ENCODE measurements at places on chromosomes 11 and 22. TPM values are rescaled to one million over a fixed set of nuclear protein-coding genes. Genes with fewer than 3 reads are reported as not detected.

The MMP13 gene
- not detected for total RNA-seq

The C11orf97 gene
- total RNA-seq, result not detected

The P4HA3 gene
- total RNA-seq, result 4.5 TPM

The CLDN5 gene
- not detected for total RNA-seq

The SMDT1 gene
- total RNA-seq, result 55.4 TPM

The IFITM10 gene
- 0.71 TPM for total RNA-seq

The TMEM45B gene
- not detected for total RNA-seq

GRCh38 chr11:64150481-64151239 lies 15.3 kb downstream of the MACROD1 start:
- no peak overlapping the region for H3K4me3 ChIP-seq
- H3K36me3 ChIP-seq, result no peaks in the 10 kb centered on the region
- no peak overlapping the region for H3K27ac ChIP-seq
- no peak for DNase-seq
- peaks cover 6% of the 10 kb centered on the region for H3K4me1 ChIP-seq

DNA sequence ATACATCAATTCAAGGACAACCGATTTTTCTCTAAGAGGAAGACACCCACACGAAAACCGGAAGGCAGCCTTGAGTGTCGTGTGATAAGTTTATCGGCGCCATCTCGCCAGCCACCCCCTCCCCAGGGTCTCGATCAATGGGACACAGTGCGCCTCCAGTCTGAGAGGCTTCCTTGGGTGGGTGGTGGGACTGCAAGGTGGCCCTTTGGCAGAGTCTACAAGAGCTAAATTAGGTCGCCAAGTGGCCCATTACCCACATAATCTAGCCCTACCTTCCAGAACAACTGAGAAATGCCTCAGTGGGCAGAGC lies 64.0 kb downstream of the CD6 start:
- no peak overlapping the region for H3K4me3 ChIP-seq
- H3K4me1 ChIP-seq, result peaks cover 5% of the 10 kb centered on the region
- no peak for DNase-seq
- no peaks in the 10 kb centered on the region for H3K36me3 ChIP-seq

GRCh38 chr11:128299132-128299726 lies 288.1 kb downstream of the ETS1 start:
- no peaks in the 10 kb centered on the region for H3K27me3 ChIP-seq
- peak overlapping the region; percentile 8 for H3K27ac ChIP-seq
- peaks cover 31% of the 10 kb centered on the region for H3K4me1 ChIP-seq
- no peak overlapping the region for H3K4me3 ChIP-seq
- H3K36me3 ChIP-seq, result no peaks in the 10 kb centered on the region

DNA sequence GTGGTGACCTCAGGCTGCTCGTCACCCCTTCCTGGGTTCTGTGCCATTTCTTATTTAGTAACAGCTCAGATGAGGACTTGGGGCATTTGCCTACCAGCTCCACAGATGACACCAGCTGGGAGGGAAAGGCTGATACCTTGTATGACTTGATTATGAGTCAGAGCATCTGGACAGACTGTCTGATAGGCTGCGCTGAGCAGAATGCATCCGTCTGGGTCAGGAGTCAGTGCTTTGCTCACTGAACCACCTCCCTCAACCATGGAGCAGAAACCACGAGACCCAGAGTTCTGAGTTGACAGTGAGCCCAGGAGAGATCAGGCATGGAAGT lies 6.8 kb downstream of the ST14 start:
- peaks cover 40% of the 10 kb centered on the region for H3K4me1 ChIP-seq
- no peaks in the 10 kb centered on the region for H3K36me3 ChIP-seq
- no peak overlapping the region for H3K4me3 ChIP-seq
- peaks cover 35% of the 10 kb centered on the region for H3K27me3 ChIP-seq
- peak; percentile 91 for DNase-seq
- H3K27ac ChIP-seq, result peak overlapping the region; percentile 45

DNA sequence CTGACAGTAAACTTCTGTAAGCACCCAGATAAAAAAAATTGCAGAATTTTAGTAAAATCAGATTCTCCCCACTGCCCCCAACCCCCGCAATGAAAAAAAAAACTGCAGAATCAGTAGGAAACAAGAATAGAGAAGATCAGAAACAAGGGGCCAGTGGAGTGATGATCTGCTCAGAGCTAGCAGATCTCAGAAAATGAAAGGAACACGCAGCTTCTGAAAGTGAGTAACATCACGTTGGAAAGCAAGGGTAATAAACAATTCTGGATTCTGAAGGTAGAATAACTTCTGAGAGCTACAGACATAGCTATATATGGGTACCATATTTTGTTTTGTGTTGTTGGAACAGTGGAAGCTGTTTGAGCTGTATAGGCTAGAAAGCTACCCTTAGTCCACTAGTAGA lies 23.2 kb downstream of the ACAT1 start:
- no peaks in the 10 kb centered on the region for H3K4me1 ChIP-seq
- no peak for DNase-seq
- H3K4me3 ChIP-seq, result no peak overlapping the region

GRCh38 chr22:44452531-44453420 lies 45.3 kb downstream of the RTL6 start:
- peaks cover 24% of the 10 kb centered on the region for H3K4me1 ChIP-seq
- H3K4me3 ChIP-seq, result no peak overlapping the region
- H3K36me3 ChIP-seq, result no peaks in the 10 kb centered on the region
- H3K27me3 ChIP-seq, result peaks cover 2% of the 10 kb centered on the region
- H3K27ac ChIP-seq, result no peak overlapping the region

DNA sequence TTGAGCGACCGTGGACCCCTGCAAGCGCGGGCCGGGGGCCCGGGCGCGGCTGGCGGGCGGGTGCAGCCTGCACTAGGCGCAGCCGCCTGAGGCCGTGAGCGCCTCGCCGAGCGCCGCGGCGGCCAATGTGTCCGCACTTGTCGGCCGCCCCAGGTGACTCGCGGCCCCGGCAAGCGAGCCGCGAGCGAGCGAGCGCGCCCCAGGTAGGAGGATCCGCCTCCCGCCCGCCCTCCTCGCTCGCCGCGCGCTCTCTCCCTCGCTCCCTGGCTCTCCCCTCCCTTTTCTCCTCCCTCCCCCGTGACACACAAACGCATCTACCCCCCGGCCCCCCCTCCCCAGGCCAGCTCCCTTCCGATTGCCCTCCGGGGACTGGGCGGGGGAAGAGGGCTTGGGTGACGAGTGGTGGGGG lies at the start of gene WNT7B:
TSS of gene WNT7B (minus strand) at position 160 of the 409 bp plus-strand sequence. CDS start 408 bp downstream, outside the sequence.
- H3K36me3 ChIP-seq, result no peaks in the 10 kb centered on the region
- peaks cover 7% of the 10 kb centered on the region for H3K4me1 ChIP-seq
- H3K27ac ChIP-seq, result no peak within 1 kb of the TSS
- DNase-seq, result no peak

DNA sequence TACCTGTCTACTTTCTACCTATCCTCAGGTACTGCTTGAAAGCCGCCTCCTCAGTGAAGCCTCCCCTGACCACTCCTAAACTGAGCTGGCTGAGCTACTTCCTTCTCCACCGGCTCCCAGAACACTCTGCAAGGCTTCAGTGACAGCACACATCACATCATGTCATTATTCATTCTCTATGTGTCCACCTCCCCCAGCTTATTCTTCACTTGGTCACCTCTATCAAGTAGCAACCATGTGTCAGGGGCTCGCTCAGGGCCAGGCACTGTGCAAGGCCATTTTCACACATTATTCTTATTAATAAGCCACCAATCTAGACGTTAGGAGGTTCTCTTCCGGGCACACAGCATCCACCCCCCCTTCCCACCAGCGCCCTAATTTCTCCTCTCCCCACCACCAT lies 3.7 kb upstream of the ELFN2 start:
- DNase-seq, result no peak
- peaks cover 52% of the 10 kb centered on the region for H3K4me1 ChIP-seq
- H3K27me3 ChIP-seq, result peaks cover 18% of the 10 kb centered on the region
- H3K36me3 ChIP-seq, result peaks cover 18% of the 10 kb centered on the region
- H3K4me3 ChIP-seq, result no peak overlapping the region

- H3K4me3 ChIP-seq, result no peak overlapping the region
- H3K27me3 ChIP-seq, result peaks cover 24% of the 10 kb centered on the region
- DNase-seq, result no peak
- no peaks in the 10 kb centered on the region for H3K36me3 ChIP-seq
- peaks cover under 1% of the 10 kb centered on the region for H3K4me1 ChIP-seq
- no peak overlapping the region for H3K27ac ChIP-seq
These were observed 38.8 kb downstream of the RASSF10 start for GRCh38 chr11:13047884-13048283.

DNA sequence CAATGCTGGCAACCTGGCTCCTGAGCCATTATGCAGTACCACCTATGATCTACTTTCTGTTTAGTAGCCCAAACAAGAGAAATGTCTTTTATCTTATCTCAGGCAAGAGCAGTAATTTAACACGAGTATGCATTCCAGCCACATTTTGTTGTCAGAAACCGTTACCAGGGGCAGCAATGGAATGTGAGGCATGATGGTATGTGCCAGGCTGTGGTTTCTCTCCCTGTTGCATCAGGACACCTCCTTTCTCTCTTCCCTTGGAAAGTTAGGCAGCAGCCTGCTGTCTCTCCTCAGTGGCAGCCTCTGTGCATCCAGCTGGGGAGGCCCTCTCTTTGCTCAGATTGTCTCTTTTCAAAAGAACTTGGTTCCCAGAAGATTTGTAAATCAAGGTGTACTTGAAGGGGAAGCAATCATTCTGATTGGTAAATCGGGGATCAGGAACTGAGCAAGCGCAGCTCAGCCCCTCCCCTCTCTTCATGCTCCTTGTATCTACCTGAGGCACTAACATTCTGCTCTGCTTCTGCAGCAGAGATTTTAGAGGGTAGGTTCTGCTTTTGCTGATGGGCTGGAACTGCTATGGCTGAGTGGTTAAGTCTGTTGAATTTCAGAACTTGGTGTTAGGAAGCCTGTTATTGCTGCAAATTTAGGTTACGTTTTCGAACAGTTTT lies 229.2 kb downstream of the ADAMTS15 start:
- H3K4me1 ChIP-seq, result peaks cover 60% of the 10 kb centered on the region
- peaks cover 28% of the 10 kb centered on the region for H3K36me3 ChIP-seq
- peak overlapping the region; percentile 56 for H3K4me3 ChIP-seq
- H3K27ac ChIP-seq, result peak overlapping the region; percentile 81
- DNase-seq, result peak; percentile 89

DNA sequence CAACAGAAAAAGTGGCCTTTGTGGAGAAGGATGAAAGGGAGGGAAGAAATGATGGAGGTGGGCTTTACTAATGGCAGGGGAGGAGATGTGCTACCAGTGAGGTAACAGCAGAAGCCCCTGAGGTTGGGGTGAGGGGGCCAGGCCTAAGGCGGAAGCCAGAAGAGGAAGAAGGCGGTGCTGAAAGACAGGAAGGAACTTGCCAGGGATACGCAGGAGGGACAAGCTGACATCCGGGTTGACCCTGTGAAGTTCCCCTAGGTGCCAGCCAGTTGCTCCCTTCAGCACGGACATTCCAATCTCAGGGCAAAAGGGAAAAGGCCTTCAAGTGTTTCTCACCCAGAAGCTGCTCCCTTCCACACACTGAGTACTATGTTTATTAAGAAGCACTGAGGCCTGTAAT lies 2.3 kb upstream of the TIRAP start:
- DNase-seq, result no peak
- H3K27ac ChIP-seq, result no peak overlapping the region
- H3K36me3 ChIP-seq, result peaks cover 14% of the 10 kb centered on the region
- H3K4me1 ChIP-seq, result peaks cover 31% of the 10 kb centered on the region

- no peak for DNase-seq
- H3K4me3 ChIP-seq, result no peak overlapping the region
- peaks cover 14% of the 10 kb centered on the region for H3K4me1 ChIP-seq
- H3K27me3 ChIP-seq, result peaks cover 25% of the 10 kb centered on the region
- H3K36me3 ChIP-seq, result no peaks in the 10 kb centered on the region
These were observed 1.4 kb upstream of the TP53I11 start for GRCh38 chr11:44952082-44952481.

DNA sequence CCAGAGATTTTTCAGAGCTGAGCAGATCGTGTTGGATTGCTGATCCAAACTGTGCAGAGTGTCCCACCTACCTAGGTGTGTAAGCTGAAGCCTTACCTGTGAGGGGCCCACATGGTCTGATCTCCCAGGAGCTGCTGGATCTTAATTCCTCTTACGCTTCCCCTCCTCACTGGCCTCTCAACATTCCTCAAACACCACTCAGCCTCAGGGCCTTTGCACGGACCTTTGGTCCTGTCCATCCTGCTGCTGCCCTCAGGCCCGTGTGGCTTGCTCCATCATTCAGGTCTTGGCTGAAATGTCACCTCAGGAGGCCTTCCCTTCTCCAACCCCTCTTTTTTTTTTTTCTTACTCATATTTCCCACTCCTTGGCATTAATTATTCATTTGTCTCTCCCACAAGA lies 21.1 kb upstream of the RAB1B start:
- peaks cover 5% of the 10 kb centered on the region for H3K27me3 ChIP-seq
- DNase-seq, result no peak
- H3K36me3 ChIP-seq, result peaks cover 14% of the 10 kb centered on the region

GRCh38 chr22:35703861-35704584 lies 13.6 kb upstream of the APOL5 start:
- H3K27ac ChIP-seq, result peak overlapping the region; percentile 7
- no peaks in the 10 kb centered on the region for H3K27me3 ChIP-seq
- H3K4me3 ChIP-seq, result no peak overlapping the region
- no peaks in the 10 kb centered on the region for H3K36me3 ChIP-seq
- peaks cover 21% of the 10 kb centered on the region for H3K4me1 ChIP-seq

DNA sequence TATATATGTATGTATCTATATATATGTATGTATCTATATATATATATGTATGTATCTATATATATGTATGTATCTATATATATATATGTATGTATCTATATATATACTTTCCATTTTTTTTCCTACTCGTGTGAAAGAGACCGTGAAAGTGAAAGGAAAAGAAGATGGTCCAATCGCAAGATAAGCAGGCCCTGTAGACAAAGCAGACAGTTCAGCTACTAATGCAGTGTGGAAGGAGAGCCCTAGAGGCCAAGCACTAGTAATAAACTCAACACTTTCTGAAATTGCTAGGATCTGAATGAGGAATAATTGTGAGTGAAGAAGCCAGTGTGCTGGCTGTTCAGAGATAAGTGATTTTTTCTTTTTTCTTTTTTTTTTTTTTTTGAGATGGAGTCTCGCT lies 47.2 kb downstream of the MCHR1 start:
- H3K4me3 ChIP-seq, result no peak overlapping the region
- no peaks in the 10 kb centered on the region for H3K36me3 ChIP-seq
- peaks cover 4% of the 10 kb centered on the region for H3K27me3 ChIP-seq

GRCh38 chr22:30673136-30673535 lies 5.5 kb upstream of the DUSP18 start:
- H3K4me3 ChIP-seq, result no peak overlapping the region
- H3K4me1 ChIP-seq, result peaks cover 13% of the 10 kb centered on the region
- H3K27ac ChIP-seq, result no peak overlapping the region
- peaks cover 40% of the 10 kb centered on the region for H3K27me3 ChIP-seq
- DNase-seq, result no peak

- H3K27ac ChIP-seq, result no peak overlapping the region
- peaks cover 45% of the 10 kb centered on the region for H3K27me3 ChIP-seq
- peaks cover 17% of the 10 kb centered on the region for H3K4me1 ChIP-seq
- DNase-seq, result peak; percentile 82
- H3K4me3 ChIP-seq, result no peak overlapping the region
These were observed 68.9 kb upstream of the KCNQ1OT1 start for GRCh38 chr11:2768471-2769408.

- H3K27ac ChIP-seq, result no peak overlapping the region
- no peak for DNase-seq
- H3K4me1 ChIP-seq, result peaks cover 17% of the 10 kb centered on the region
- H3K27me3 ChIP-seq, result peaks cover 6% of the 10 kb centered on the region
- H3K36me3 ChIP-seq, result no peaks in the 10 kb centered on the region
These were observed 3.7 kb downstream of the UPB1 start for GRCh38 chr22:24498824-24499223.

Data from HFFc6 (cell line).